ENCODE measurements at places on chromosomes 5 and 9.
A peak's percentile ranks its signal among the peaks of the same experiment; 100 is the strongest.

DNA sequence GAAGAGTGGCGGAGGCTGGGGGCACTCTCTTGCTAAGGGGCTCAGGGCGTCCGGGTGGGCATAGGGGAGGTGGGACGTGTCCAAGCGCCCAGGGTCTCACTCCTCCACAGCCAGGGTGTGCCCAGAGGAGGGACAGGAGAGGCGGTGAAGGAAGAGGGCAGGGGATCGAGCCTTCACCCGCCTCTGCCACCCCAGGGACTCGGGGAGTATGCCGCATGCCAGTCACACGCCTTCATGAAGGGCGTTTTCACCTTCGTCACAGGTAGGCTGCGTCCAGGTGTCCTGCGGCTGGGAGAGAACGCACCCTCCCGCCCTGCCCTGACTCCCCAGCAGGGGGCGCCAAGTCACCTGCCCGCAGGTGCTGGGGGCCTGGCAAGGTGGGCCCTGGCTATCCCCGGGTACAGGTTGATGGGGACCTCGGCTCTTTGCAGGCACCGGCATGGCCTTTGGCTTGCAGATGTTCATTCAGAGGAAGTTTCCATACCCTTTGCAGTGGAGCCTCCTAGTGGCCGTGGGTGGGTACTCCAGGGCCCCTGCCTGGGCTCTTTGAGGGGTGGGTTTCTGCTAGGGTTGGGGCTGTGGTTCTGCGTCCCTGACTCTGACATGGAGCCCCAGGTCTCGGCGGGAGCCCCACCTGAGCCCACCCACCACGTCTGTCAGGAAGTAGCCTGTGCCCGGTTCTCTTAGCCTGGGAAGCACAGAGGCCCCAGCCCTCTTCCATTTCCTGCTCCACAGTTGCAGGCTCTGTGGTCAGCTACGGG, 552 bp downstream of the TMEM141 start:
- no peak for DNase-seq

DNA sequence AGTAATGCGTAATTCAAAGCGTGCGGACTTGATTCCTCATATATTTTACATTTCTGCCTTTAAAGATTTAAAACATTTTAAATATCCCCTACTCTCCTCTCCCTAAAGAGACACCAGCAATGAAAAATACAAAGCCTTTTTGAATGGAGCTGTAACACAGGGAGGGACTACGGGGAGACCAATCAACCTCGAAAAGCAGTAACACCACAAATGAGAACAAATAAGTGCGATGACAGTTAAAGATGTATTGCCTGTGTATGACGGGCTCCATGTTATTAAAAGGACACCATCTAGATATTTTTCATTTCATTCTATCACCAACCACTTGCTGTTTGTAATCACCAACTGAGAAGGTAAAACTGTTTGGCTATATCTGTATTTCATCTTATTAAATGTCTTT, 230.3 kb upstream of the TBCA start:
- no peak for DNase-seq

GRCh38 chr5:127988146-127988760, 95.3 kb upstream of the SLC12A2 start:
- DNase-seq: peak; percentile 73

GRCh38 chr9:38196714-38197113, 127.7 kb upstream of the SHB start:
- no peak for DNase-seq

DNA sequence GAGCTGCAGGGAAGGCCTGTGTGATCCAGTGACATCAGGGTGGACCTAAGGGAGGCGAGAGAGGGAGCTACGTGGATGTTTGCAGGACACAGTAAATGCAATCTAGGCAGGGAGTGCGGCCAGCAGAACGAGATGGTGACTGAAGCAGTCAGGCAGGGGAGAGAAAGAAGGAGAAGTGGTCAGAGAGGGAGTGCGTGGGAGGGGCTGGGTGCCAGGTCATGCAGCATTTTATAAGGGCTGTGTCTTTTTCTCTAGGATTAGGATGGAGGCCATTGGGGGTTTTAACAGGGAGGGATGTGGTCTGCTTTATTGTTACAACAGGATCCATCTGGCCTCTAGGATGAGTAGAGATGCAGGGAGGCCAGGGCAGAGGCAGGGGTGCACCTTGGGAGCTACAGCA, 80.4 kb downstream of the DCP2 start:
- DNase-seq: no peak

- DNase-seq: no peak
These were observed 306.5 kb downstream of the MAN2A1 start for GRCh38 chr5:109996246-109996645.

DNA sequence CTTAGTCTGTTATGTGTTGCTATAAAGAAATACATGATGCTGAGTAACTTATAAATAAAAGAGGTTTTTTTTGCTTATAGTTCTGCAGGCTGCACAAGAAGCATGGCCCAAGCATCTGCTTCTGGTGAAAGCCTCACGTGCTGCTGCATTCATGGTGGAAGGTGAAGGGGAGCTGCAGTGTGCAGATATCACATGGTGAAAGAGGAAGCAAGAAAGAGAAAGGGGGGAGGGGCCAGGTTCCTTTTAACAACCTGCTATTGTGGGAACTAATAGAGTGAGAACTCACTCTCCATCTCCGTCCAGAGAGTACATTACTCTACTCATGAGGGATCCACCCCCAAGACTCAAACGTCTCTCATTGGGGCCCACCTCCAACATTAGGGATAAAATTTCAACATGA, 12.5 kb upstream of the PARP8 start:
- DNase-seq: no peak

DNA sequence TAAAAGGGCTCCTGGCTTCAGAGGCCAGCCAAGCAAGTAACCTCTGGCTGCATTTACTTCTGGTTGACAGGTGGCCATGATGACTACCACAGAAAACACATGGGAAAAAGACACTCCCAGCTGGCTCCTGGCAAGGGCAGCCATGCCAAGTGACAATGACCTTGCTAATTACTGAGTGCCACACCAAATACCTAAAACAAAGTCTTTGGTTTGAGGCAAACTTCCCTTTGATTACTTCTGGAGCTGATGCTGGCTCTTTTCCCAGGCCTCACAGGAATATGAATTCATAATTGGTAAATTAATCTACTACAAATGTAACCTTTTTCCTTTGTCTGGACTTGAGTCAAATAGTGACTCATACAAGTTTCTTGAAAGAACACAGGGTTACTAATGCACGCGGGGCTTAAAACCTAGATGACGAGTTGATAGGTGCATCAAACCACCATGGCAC, 61.0 kb downstream of the LPAR1 start:
- DNase-seq: no peak

GRCh38 chr9:23229890-23230317, 596.1 kb downstream of the ELAVL2 start:
- DNase-seq: no peak

DNA sequence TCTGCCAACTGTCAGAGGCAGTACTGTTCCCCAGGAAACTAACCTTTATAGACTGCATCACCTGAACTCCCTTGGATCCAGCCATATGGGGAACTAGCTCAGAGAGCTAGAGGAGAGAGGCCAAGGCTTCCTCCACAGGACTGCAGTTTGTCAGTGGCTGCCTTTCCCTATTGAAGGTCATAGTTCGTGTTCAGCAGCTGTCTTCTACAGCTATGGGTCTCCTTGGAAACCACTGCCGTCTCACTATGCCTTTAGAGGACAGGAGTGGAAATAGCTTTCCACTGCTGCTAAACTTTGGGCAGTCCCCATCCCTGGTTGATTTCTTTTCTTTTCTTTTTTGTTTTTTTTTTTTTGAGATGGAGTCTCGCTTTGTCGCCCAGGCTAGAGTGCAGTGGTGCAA, 4.4 kb upstream of the SLIT3 start:
- DNase-seq: no peak

GRCh38 chr5:143182901-143183820, 220.3 kb downstream of the NR3C1 start:
- DNase-seq: peak; percentile 47

GRCh38 chr9:15697446-15697851, 144.6 kb downstream of the CCDC171 start:
- no peak for DNase-seq

DNA sequence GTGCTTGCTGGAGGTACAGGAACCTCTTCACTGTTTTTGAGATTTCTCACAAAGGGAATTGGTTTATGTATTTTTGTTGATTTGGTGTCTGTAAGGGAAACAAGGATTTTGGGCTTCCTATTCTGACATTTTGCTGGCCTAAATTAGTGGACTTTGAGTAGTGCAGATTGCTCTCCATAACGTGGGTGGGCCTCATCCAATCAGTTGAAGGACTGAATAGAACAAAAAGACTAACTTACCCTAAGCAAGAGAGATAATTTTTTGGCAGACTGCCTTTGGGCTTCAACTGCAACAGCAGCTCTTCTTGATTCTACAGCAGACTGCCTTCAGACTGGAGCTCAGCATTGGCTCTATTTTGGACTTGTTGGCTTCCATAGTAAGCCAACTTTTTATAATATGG, 93.2 kb downstream of the MSX2 start:
- DNase-seq: no peak

DNA sequence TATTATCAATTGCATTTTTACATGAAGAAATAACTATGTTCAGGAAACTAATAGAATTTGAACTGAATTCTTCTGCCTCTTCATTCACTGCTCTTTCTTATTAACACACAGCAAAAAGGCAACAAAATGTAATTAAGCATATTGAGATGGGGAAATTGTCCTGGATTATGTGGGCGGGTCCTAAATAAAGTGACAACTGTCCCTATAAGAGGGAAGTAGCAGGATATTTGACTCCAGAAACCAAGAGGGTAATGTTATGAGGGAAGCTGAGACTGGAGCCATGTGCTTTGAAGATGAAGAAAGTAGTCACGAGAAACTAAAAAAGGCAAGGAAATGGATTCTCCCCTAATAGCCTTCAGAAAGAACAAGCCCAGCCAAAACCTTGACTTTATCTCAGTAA, 311.2 kb upstream of the PIK3R1 start:
- no peak for DNase-seq

- no peak for DNase-seq
These were observed at the start of gene DCANP1 for GRCh38 chr5:135447298-135447929. Gene DCANP1, minus strand, starts transcription at chr5:135447348. Its CDS starts 240 bp downstream, at chr5:135447108.

GRCh38 chr9:112069318-112070169, 105.6 kb downstream of the SUSD1 start:
- no peak for DNase-seq

- DNase-seq: no peak
These were observed 950.7 kb upstream of the TYRP1 start for GRCh38 chr9:11742471-11742870.

- no peak for DNase-seq
These were observed 16.3 kb upstream of the MAML1 start for GRCh38 chr5:179716286-179716685.

DNA sequence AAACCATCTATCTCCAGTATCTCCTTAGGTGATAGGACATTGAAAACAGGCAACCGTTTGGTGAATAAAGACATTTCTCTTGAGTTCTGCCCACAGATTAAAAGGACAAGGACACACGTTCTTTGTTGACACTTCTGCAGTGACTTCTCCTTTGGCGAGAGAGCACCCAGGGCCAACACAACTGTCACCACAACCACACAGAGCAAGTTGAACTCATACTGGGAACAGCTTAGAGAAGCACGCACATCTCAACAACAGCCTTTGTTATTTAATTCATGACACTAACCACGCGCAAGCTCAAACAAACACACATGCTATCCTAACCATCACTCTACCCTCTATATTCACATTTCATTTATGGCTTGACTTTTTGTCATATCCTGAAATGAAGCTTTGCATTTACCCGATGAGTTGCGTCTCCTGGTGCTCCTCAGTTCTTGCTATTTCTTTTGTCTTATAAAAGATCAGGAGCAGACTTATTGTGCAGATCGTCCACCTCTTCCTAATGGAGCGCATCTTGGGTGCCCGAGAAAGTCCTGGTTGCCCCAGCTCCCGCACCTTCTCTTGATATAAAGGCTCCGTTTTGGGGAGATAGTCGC, 543 bp downstream of the ST8SIA4 start:
- no peak for DNase-seq
